Suppressor macrophage treated with lipopolysaccharide for 4 hours (primary cell): ENCODE measurements at places on chromosomes 1 and 21.

GRCh38 chr1:184800876-184801275 is 46.2 kb upstream of the EDEM3 start:
- DNase-seq, result no peak

DNA sequence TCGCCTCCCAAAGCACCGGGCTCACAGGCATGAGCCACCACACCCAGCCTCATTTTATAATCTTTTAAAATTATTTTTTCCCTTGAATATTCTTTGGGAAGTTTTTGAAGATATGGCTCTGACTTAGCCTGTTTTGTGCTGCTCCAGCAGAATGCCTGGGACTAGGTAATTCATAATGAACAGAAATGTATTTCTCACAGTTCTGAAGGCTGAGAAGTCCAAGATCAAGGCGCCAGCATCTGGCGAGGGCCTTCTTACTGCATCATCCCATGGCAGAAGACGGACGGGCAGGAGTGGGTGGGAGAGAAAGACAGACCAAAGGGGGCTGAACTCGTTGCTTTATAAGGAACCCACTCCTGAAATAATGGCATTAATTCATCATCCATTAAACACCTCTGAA is 99.0 kb upstream of the SLC25A33 start:
- DNase-seq, result no peak

DNA sequence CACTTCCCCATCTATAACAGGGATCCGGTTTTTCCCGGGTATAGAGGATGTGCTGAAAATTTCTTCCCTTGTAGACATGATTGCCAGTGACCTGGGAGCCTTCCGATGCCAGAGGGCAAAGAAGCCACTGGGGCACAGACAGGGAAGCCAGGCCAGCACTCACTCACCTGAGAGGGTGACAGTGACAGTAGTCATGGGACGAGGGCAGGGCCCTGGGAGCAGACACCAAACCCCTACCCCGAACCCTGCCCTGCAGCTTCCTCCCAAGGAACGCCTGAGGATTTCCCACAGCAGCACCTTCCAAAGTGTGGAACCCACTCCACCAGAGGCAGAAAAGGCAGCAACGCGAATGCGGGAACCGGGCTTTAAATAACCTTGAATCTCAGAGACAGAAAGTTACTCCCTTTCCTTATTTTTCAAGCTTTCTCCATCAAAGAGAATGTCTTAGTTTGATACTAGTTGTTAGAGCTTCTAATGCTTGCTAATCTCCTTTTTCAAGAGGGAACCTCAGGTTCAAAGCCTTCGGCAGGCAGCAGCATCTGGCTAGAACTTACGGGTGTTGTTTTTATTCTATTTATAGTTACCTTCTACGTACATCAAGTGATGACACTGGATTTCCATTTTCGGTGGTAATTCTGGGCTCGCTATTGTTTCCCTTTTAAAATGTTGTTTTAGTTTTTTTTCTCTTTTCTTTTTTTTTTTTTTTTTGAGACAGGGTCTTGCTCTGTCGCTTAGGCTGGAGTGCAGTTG is 2.8 kb downstream of the DDOST start:
- no peak for DNase-seq

GRCh38 chr1:164086832-164087231 is 472.2 kb upstream of the PBX1 start:
- no peak for DNase-seq

DNA sequence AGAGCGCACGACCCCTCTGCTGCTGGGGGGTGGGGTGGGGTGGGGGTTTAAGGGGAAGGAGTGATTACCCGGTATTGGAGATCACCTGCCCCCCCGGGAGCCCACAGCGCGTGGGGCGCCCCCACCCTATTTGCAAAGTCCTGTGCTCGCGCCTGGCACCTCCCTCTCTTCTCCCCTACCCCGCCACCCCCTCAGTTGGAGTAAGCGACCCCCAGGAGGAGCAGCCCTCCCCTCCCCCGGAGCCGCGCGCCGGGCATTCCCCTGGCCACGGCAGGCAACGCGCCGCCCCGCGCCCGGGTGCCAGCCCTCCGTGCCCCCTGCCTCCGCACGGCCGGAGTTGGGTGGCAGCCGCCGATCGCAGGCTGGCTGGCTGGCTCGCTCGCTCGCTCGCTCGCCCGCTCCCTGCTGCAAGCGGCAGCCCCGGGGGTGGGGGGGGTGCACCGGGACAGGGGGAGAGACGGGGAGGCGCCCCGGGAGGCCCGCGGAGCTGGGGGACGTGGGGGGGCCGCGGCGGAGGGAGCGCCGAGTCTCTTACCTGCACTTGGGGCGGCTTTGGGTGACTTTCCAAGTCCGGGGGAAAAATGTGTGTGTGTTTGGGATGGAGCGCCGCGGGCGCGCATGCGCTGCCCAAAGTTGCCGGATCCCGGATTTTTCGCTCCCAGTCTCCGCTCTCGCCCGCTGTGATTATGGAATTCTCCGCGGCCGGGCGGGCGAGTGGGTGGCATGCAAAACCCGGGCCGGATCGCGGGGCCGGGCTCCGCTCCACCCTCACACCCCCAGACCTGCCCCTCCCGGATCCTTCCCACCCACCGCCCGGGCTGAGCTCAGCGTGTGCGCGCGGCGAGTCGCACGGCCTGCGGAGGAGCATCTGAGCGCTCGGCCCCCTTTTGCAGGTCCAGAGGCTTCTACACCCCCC is at the start of gene CASZ1:
CASZ1 (minus strand) TSS at position 618 of the 916 bp plus-strand sequence. CDS start 102,757 bp downstream, outside the sequence.
- peak; percentile 53 for DNase-seq
